Urinary bladder (tissue), 4 donors: ENCODE measurements at places on chromosomes 1 and 21. TPM values are rescaled to one million over a fixed set of nuclear protein-coding genes. Genes with fewer than 3 reads are reported as not detected.

The MRPS14 gene
- 57.4 TPM for total RNA-seq

The NPR1 gene
- total RNA-seq, result 9.5 TPM

- no peak for DNase-seq
Observed at GRCh38 chr1:33902486-33903209, 38.8 kb downstream of the HMGB4 start.

GRCh38 chr1:51877434-51878307 is 856 bp downstream of the NRDC start:
- DNase-seq, result peak; percentile 3

The CD244 gene
- total RNA-seq, result 0.21 TPM

DNA sequence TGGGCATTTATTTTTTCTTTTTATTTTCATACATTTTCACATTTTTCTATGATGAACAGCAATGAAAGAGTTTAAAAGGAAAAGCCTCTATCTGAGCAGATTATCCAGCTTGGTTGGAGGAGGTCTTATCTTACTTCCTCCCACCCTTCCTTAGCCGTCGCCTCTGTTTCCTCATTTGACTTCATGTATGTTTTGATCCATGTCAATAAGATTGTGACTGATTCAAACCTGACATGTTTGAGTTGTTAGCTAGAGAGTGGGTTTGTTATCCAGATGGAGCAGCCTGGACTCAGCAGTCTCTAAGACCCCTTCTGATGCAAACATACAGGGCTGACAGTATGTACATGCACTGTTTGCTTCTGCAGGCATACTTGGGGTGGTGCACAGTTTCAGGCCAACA is 31.2 kb downstream of the MACO1 start:
- no peak for DNase-seq

The RBM34 gene
- total RNA-seq, result 53.8 TPM

DNA sequence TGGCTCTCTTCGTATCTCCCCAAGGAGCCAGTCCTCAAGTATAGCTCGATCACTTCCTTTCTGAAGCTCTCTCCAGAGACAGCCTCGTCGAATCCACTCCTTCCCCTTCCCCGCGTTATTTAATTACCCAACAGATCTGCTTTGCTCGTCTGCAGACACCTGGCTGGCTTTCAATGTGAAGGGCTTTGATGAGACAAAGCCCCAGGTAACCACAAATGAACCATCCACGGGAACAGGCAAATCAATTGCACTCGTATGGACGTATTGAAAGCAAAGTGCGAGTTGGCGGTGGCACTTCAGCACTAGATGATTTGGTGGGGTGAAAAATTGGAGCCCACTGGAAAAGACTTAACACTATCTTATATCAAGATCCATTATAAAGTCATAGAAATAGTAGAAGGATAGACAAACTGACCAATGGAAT is 364 bp upstream of the BCAR3 start:
- DNase-seq, result no peak

The EFNA1 gene
- 31.1 TPM for total RNA-seq

GRCh38 chr1:27940297-27940696 is 5.5 kb downstream of the SMPDL3B start:
- no peak for DNase-seq

GRCh38 chr1:65980237-65980636 is 187.5 kb downstream of the PDE4B start:
- DNase-seq, result no peak

DNA sequence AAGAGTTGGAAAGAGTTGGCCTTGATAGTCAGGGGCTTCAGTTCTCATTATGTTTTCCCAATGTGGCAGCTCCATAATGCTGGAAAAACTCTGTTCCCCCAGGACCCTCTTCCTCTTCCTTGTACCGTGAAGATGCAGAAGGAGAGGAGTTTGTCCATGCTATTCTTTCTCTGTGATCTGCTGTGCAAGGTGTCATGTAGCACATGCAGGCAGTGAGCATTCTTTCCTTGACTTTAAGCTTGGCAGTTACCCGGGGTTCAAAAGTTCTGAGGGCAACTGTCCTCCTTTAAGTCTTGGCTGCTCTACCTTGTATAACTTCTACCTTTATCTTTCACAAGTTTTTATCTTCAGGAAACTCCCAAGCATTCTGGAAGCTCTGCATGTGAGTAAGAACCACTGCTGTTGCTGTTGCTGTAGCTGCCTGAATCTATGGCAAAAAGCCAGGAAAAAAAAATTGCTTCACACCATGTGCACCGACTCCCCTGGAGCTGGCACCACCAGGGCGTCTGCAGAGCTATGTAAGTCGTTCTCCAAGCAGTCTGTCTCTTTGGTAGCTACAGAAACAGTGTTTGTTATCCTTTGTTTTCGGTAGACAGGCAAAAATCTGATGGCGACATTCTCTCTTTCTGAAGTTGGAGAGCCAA is 42.7 kb upstream of the SLC16A1 start:
- peak; percentile 14 for DNase-seq

GRCh38 chr1:4156241-4156973 is 256.3 kb upstream of the C1orf174 start:
- DNase-seq, result no peak

GRCh38 chr1:61253059-61253735 is 170.8 kb downstream of the NFIA start:
- no peak for DNase-seq

DNA sequence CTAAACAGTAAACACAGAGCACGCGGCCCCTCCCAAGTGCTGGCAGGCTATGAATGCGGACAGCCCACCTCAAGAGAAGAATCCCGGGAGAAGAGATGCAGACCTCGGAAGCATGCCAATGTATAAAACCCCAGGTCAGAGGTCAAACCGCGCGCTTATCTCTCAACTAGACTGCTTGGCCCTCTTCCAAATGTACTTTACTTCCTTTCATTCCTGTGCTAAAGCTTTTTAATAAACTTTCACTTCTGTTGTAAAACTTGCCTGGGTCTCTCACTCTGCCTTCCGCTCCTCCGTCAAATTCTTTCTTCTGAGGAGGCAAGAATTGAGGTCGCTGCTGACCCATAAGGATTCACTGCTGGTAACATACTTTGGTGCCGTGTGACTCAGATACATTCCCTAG is 216.0 kb downstream of the S1PR1 start:
- no peak for DNase-seq

The LCE3E gene
- total RNA-seq, result not detected

GRCh38 chr1:31901838-31902509 is 36.2 kb downstream of the PTP4A2 start:
- no peak for DNase-seq

DNA sequence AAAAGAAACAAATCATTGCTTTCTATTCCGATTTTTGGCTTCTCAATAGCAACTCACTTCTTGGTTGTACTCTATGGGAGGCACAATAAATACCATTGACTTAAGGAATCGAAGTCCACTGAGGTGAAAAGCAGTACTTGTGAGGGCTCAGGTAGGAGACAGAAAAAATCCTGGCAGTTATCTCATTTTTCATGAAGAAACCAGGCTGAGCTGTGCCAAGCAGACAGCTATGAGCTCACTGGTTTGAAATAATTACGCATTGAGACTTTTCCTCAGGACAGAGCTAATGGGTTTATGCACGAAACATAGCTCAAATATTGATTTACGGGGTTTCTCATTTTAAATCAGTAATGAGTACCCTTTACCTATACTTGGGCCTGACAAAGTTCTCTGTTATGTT is 18.5 kb downstream of the COLGALT2 start:
- no peak for DNase-seq

- no peak for DNase-seq
Observed at GRCh38 chr1:216582151-216582550, 141.1 kb downstream of the ESRRG start.

GRCh38 chr1:22914633-22915217 is 57.9 kb downstream of the LACTBL1 start:
- DNase-seq, result no peak

The CEP104 gene
- total RNA-seq, result 20.3 TPM

DNA sequence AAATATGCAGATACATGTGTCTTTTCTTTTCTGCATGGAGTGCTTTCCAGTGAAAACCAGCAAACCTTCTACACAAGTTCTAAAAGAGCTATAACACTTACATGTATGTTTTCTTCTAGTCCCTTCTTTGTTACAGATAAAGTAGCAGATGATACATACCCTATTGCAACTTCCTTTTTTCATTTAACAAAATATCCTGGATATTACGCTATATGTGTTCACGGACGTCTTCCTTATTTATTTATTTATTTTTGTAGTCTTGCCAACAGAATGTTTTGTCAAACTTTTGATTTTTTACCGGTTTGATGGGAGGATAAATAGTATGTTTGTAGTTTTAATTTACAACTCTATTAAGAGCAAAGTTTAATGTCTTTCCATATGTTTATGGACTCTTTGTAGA is 5.2 kb upstream of the GALNT2 start:
- no peak for DNase-seq

GRCh38 chr1:47399138-47399845 is 16.8 kb upstream of the FOXE3 start:
- no peak for DNase-seq

GRCh38 chr1:37999430-38000232 is 5.7 kb downstream of the FHL3 start:
- peak; percentile 35 for DNase-seq

GRCh38 chr1:47944561-47944960 is 52.6 kb downstream of the TRABD2B start:
- DNase-seq, result no peak

GRCh38 chr1:154878371-154879037 is 8.4 kb upstream of the KCNN3 start:
- DNase-seq, result no peak

GRCh38 chr1:248696261-248696660 is 6.3 kb downstream of the OR14I1 start:
- no peak for DNase-seq

The TMPRSS3 gene
- not detected for total RNA-seq

The SPATA46 gene
- not detected for total RNA-seq

GRCh38 chr21:44415073-44416025 is 40.0 kb upstream of the LRRC3 start:
- no peak for DNase-seq

DNA sequence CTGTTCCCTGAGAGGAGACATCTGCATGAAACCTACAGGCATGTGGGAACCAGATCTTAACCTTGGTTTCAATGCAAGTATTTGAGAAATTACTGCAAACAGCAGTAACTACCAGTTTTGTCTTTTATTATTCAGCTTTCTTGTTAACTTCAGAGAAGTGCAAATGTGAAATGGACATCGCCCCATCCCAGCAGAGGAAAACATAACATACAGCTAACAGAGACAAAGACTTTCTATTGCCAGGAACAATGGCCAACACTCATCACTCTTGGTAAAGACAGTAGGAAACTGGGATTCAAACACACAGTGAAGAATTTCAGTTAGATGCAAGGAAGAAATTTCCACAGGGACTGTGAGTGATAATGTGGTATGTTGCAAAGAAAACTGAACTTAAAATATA is 115.1 kb downstream of the SLC30A10 start:
- no peak for DNase-seq

DNA sequence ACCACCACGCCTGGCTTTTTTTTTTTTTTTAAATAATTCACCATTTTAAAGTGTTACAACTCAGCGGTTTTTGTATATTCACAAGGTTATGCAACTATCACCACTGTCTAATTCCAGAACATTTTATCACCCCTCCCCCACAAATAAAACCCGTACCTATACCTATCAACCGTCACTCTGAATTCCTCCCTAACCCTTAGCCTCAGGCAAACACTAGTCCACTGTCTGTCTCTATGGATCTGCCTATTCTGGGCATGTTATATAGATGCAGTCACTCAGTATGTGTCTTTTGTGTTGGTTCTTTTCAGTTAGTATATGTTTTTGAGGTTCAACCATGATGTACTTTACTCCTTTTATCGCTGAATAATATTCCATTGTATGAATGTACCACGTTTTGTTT is 19.3 kb upstream of the GRHL3 start:
- no peak for DNase-seq

The MPL gene
- total RNA-seq, result not detected

- DNase-seq, result no peak
Observed at GRCh38 chr1:106568201-106568974, 488.1 kb upstream of the PRMT6 start.

The C1orf116 gene
- total RNA-seq, result 6.2 TPM

DNA sequence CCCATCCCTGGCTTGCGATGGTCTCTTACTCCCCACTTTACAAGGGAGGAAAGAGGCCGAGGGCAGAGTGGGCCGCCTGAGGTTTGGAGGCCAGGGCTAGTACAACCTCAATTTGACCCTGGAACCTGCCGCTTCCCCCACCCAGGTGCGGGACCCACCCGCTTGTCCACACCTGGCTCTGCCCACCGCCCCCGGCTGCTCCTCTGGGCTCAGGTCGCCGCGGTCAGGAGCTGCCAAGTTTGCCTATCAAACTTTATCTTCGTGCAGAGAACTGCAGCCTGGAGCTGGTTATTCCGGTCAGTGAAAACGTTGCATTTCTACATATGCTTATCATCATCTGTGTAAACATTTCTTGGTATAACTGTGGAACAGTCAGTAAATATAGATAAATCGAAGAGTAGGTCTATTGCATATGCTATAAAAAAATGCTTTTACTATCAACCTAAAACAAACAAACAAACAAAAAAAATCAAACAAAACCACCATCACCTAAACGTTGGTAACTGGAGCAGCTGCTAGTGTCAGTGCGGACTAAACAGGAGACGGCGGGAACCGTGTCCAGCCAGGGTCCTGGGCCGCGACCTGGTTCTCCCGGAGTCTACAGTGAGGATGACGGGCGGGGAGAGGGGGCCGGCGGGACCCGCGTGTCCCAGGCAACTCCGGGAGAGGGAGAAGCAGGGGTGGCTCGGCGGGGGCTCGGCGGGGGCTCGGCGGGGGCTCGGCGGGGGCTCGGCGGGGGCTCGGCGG is 906 bp upstream of the ADARB1 start:
- peak; percentile 23 for DNase-seq

The ADGRB2 gene
- 13.4 TPM for total RNA-seq

DNA sequence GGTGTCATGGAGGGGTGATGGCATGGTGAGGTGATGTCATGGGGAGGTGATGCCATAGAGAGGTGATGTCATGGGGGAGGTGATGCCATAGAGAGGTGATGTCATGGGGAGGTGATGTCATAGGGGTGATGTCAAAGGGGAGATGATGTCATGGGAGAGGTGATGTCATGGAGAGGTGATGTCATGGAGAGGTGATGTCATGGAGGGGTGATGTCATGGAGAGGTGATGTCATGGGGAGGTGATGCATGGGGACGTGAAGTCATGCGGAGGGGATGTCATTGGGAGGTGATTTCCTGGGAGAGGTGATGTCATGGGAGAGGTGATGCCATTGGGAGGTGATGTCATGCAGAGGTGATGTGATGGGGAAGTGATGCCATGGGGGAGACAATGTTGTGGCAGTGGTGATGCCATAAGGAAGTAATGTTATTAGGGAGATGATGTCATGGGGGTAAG is 92.1 kb upstream of the C1orf174 start:
- DNase-seq, result no peak

The RBM11 gene
- 0.85 TPM for total RNA-seq

DNA sequence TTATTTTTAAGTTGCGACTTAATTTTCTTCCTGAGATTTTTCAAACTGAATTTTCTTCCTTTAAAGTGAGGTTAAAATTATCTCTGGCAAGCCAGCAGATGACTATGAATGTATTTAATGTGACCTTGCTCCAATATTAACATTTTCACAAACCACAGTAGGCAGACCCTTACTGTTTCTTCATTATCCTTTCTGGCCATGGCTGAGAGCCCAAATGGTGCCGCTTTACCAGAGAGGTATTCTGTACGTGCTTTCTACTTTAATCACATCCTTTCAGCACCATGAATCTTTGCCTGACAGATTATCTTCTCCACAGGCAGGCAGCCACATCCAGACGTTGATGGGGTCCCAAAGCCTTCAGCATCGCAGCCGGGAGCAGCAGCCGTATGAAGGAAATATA is 129.6 kb downstream of the LRRC40 start:
- DNase-seq, result no peak

GRCh38 chr1:5990913-5991312 is 1.3 kb downstream of the NPHP4 start:
- DNase-seq, result no peak
